T-cell (primary cell): ENCODE measurements at places on chromosomes 2 and 18.

GRCh38 chr18:46072376-46072867, 362 bp upstream of the PSTPIP2 start:
- DNase-seq: no peak

DNA sequence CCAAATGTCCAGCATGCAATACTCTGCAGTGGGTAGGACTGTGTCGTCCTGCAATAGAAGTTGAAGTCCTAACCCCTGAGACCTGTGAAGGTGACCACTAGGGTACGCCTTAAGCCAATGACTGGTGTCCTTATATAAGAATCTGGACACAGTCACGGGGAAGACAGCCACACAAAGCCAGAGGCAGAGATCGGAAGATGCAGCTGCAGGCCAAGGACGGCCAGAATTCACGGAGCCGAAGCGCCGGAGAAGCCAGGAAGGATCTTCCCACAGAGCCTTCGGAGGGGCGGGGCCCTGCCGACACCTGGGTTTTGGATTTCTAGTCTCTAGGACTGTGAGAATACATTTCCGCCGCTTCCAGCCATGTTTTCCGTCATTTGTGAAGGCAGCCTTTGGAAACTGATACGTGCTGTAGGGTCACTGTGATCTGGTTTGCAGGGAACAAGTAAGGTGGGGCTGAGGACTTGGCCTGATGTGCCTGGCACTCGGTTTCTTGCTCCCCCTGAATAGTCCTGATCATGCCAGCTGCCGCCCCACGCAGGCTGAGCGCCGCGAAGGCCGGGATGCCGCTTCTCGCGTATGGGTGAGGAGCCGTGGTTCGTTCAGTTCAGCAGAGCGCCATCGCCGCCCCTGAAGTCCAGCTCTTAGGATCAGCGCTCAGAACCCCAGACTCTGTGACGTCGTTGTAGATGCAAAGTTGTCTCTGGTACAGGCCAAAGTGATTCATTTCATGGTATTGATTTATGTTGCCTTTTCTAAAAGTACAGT, 38.7 kb downstream of the PTGR3 start:
- DNase-seq: no peak

DNA sequence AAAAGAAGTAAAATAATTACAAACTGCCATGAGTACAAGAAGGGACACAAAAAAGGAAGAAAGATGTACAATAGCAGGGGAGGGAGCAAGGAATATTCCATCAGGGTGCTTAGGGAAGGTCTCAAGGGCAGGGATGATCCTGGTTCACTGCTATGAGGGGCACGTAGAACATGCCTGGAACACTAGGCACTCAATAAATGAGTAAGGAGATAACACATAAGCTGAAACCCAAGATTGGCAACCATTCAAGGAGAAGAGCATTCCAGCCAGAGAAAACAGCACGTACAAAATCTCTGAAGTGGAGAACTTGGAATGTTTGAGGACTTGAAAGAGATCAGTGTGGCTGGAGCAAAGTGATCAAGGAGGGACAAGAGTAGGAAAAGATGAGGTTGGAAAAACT, 103.2 kb downstream of the FAM161A start:
- DNase-seq: no peak

GRCh38 chr2:221606424-221606823, 34.3 kb upstream of the EPHA4 start:
- DNase-seq: no peak

GRCh38 chr18:22093731-22094357, 75.5 kb upstream of the GATA6 start:
- no peak for DNase-seq

DNA sequence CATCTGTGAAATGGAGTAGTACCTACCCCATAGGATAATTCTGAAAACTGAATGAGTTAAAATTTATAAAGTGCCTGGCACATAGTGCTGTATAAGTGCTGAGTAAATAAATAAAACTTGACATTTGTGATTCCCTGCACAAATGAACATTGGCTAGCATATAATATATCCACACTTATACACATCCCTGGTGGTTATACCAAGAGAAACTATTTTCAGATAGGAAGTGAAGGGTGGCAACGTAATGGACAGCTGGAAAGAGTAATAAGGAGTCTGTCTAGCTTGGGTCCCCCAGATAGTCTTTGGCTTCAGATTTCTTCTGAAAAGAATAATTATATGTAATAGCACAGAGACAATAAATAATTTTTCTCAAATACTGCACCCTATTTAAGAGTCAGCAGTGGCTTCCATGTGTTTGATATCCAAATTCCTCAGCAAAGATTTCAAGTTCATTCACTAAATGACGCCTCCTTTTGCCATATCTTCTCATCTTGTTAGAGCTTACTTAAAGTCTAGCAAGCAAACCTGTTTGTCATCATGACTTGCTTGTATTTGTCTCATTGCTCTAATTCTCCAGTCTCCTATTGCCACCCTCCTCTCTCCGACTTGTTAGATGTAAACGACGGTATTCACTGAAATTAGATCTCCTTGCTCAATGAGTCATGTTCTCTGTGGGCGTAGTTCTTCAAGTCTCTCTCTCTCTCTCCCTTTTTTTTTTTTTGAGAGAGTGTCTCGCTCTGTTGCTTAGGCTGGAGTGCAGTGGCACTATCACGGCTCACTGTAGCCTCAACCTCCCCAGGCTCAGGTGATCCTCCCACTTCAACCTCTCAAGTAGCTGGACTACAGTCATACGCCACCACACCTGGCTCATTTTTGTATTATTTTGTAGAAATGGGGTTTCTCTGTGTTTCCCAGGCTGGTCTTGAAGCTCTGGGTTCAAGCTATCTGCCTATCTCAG, 8.7 kb upstream of the ADGRF3 start:
- no peak for DNase-seq

DNA sequence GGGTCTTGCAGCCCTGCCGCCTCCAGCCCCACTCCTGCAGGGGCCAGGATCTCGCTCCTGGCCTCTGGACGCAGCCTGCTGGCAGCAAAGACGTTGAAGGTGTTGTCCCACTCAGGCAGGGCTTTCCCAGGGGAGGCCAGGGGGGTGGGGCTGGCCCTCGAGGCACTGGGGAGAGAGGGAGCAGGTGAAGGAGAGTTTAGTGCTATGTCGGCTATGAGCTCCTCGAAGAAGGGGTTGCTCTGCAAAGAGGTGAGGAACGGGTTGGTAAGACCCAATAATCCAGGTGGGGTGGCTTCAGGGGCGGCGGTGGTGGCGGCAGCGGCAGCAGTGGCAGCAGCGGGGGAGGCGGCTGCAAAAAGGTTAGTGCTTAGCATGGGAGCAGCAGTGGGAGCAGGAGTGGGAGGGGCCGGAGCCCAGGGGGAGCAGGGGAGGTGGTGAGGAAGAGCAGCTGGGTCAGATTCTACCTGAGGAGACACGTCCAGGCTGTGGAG, 9.7 kb upstream of the SFXN5 start:
- DNase-seq: no peak

DNA sequence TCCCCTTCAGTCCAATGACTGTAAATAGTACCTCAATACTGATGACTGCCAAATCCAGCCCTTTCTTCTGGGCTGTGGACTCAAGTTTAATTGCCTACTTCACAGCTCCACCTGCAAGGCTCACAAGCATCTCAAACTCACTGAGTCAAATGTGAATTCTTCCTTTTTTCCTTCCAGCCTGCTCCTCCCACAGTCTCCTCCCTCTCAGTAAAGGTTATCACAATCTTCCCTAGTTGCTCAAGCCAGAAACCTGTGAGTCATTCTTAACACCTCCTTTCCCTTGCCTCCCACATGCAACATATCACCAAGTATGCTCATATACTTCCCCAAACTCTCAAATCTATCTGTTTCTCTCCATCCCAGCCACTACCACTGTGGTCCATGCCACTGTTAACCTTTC, 3.7 kb upstream of the MFSD6 start:
- DNase-seq: no peak
